ENCODE measurements at places on chromosomes 3 and 15.

DNA sequence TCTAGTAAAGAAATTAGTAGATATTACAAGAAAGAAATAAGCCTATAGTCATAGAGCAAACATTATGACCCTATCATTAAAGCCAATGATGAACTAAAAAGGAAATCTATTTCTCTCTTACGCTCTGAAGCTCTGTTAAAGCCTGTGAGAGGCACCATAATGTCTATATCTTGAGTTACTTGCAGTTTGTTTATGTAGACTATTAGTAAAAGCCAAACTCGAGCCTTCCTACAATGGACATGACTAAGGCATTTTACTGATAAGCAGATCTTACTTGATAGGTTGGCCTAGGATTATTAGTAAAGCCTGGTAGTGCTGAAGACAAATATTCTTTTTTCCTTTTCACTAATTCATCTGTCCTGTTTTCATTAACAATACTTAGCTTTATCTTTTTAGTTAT lies 32.7 kb downstream of the LRRC3B start:
- DNase-seq = no peak

DNA sequence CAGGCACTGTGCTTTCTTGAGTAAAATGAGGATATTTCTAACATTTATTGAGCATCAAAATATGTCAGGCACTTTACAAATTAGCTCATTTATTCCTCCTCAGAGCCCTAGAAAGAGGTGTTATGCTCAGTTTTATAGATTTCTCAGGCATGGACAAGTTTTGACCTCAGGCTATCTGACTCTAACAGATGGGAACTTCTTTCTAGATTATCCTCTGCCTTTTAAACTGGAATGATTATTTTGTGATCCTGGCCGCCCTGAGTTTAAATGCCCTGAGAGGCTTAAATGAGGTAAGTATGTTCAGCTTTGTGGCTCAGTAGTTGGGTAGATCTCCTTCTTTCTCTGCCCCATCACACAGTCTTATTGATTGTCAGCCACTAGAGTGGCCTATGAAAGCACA lies 32.3 kb upstream of the ATP1B3 start:
- DNase-seq = no peak

GRCh38 chr15:60526127-60526616 lies 47.2 kb upstream of the ICE2 start:
- DNase-seq = peak; percentile 38

- DNase-seq = no peak
Observed at GRCh38 chr3:170081079-170081741, 43.4 kb downstream of the GPR160 start.

DNA sequence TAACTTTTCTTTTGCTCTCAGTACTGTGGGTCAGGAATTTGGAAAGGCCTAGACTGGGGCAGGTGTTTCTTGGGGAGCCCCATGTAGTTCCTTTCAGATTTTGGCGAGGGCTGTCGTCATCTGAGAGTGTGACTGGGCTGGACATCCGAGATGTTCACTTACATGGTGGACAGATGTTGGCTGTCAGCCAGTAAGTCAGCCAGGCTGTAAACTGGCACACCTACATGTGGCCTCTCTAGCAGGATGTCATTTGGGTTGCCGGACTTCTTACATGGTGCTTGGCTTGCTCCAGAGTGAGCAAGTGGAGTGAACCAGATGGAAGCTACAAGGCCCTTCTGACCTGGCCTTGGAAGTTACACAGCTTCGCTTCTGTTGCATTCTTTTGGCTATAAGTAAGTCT lies 20.7 kb downstream of the TATDN2 start:
- DNase-seq = no peak
